ENCODE measurements at places on chromosomes 16 and 17. TPM values are rescaled to one million over a fixed set of nuclear protein-coding genes. Genes with fewer than 3 reads are reported as not detected.

CCL5 gene
- total RNA-seq = 0.48 TPM

PRAC1 gene
- not detected for total RNA-seq

DNA sequence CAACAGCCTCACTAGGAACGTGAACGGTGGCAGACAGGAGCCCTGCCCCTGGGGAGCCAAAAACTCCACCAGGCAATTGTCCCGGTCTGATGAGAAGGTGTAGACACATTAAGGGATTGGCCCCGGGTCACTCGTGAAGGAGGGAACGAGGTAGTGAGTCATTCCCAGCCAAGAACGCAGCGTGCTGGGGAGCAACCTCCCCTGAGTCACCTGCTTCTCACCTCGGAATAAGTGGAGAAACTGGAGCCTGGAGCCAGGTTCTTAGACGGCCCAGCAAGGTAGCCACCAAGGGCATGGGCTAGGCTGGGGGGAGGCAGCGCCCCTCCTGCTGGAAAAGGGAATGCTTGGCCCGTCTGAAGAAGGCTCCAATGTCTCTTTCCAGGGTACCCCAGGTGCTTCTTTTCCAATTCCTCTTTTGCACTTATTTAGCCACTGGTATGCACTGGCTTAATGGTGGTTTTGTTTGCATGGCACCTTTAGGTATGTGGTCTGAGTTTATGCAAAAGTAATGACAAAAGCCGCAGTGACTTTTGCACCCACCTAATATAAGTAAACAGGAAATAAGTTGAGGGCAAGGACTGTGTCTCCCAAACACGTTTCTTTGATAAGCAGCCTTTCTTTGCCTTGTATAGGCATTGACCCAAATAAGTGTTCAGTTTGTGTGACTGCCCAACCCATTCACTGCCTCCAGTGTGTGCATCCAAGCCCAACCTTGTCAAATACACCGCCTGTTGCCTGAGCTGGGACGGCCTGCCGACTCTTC lies 1.8 kb upstream of the HELZ start:
- peak; percentile 64 for DNase-seq

DNA sequence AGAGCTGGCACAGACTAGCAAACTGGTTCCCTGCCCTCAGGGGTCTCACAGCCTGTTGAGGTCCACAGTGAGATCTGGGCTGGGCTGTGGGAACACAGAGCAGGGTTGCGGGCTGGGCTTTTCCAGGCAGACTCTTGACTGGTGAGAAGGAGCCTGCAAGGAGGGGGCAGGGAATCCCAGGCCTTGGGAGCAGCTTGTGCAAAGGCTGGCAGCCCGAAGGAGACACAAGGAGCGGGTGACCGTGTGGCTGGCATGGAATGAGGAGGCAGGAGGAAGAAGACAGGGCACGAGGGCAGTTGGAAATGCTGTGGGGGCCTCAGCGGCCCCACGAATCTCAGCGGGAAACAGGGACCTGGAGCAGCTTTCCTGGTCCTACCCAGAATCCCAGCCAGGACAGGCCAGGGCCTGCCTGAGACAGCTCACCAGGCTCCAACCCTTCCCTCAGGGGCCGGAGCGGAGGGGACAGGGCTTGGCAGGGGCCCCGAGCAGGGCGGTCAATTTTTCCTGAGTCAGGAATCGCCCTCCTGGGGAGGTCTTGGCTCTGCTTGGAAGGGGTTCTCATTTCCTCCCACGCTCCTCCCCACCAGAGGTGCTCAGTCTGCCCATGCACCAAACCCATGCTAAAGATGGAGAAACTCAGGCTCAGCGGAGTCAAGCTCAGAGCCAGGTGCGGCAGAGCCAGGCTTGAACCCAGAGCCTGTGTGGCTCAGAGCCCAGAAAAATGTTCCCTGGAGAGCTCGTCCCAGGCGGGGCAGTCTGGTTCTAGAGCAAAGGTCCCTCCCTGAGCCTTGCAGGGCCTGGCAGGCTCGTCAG lies 9.2 kb upstream of the SNN start:
- DNase-seq = no peak

GRCh38 chr17:50920891-50921586 lies 54.9 kb upstream of the TOB1 start:
- no peak for DNase-seq

All from left lobe of liver (tissue), 2 donors.